ENCODE measurements at places on chromosomes 2 and 18.

DNA sequence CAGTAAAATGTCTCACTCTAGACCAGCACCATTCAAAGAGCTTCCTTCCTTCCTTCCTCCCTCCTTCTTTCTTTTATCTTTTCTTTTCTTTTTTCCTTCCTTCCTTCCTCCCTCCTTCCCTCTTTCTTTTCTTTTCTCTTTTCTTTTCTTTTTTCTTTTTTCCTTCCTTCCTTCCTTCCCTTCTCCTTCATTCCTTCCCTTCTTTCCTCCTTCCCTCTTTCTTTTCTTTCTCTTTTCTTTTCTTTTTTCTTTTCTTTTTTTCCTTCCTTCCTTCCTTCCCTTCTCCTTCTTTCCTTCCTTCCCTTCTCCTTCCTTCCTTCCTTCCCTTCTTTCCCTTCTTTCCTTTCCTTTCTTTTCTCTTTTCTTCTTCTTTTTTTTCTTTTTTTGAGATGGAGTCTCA lies 985.1 kb downstream of the DSC3 start:
- no peak for DNase-seq

DNA sequence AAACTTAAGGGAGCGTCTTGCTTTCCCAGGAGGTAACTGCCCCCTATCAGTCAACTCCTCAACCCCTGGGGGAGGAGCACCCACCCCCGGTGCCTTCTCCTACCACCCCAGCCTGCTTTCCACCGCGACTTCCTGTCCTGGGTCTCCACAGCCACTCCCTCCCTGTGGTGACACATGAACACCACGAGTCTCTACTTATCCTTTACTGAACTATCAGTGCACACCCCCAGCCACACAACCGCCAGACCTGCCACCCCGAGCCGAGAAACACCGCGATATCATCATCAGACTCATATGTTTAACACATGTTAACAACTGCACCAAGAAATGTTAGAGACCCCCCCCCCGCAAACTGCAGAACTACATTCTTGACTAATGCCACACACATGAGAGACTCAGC lies 43.3 kb downstream of the LONRF2 start:
- DNase-seq, result no peak

GRCh38 chr18:79056827-79057367 lies 12.3 kb upstream of the ATP9B start:
- DNase-seq, result no peak

- DNase-seq, result no peak
These were observed 7.8 kb downstream of the PIAS2 start for GRCh38 chr18:46909497-46909896.

DNA sequence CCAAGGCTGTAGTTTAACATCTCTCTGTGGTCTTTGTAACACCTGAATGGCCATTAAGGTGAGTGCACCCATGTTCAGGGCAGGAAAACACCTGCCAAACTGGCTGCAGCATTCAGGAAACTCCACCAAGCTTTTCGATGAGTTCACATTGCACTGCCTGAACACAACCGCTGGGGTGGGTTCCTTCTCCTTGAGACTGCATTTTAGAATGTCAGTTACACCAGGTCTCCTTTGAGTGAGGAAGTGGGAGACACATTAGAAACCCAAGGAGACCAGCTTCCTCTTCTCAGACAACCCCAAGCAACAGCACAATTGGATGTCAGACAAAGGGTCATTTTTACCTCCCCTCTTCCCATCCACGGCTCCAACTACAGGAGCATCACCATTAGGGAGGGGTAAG lies 35.2 kb downstream of the CYRIA start:
- DNase-seq, result no peak

GRCh38 chr2:20118051-20118450 lies 66.6 kb upstream of the LAPTM4A start:
- no peak for DNase-seq

GRCh38 chr2:45445037-45445436 lies 166.0 kb downstream of the SRBD1 start:
- no peak for DNase-seq

DNA sequence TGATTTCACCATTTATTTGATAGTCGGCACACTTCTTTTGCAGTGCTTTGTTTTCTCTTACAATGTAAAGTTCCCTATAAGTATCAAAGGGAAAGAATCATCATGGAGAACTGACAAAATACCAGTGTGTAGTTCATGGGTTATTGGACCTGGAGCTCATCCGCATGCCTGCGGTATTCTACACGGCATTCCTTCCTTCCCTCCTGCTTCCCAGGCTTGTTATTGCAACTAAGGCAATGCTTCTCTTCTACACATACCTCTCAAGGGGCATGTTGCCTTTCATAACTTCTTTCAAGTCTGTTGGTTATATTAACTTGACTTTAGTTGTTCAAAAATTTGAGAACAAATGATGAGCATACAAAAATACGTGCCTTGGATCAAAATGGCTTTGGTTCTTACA lies 24.3 kb upstream of the FAP start:
- DNase-seq, result no peak

GRCh38 chr2:166651080-166651675 lies 157.1 kb upstream of the SCN7A start:
- DNase-seq, result no peak

DNA sequence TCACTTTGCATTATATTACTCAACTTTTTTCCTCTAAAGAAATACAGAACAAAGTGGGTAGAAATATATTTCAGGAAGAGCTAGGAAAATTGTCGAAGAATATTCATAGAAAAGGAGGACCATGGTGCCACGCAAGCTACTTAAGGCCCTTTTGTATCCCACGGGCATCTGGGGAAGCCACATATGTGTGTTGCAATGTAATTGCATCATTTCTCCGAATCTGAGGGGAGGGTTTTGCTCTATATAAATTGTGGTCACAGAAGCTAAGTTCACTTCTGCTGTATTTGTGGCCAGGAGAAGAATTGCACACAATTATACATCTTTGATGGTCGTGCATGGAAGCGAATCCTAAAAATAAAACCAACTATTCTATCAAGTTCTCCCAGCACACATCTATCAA lies 360.3 kb downstream of the IRS1 start:
- no peak for DNase-seq

- no peak for DNase-seq
These were observed 90.1 kb upstream of the FAM136A start for GRCh38 chr2:70391988-70392387.

- no peak for DNase-seq
These were observed 32.2 kb upstream of the AMMECR1L start for GRCh38 chr2:127917916-127918315.

DNA sequence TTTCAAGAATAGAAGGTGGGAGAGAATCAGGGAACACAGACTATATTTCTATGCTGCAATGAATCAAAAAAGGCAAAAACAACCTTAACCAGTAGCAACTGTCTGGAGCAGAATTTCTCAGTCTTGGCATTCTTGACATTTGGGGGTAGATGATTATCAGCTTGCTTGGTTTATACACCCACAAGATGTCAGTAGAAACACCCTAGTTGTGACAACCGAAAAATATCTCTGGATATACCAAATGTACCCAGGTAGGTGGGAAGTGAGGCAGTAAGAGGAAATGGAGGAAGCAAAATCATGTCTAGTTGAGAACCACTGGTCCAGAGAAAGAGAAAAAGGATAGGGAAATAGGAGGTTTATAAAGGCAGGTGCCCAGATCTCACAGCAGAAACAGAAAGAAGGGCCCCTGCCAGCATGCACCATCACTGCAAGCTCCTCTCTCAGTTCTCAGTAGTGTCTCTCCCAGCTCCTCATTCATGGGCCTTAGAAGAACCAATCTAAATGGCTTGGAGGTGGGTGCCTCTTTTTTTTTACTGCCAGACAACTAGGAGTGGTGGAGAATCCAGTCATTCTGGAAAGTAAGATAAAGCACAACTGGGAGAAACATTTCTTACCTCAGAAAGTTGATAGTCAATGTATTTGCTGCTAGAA lies 50.4 kb downstream of the MBD2 start:
- DNase-seq, result no peak

GRCh38 chr2:217953531-217953932 lies 49.3 kb downstream of the TNS1 start:
- no peak for DNase-seq

Data from effector memory CD8-positive, alpha-beta T cell (primary cell).